Activated T-helper 17 cell treated with anti-CD3 and anti-CD28 coated beads, Interleukin-2, amount 50 U/mL, for 72 hours (primary cell): ENCODE measurements at places on chromosomes 3 and 15.

- no peak for ATAC-seq
Measured at GRCh38 chr15:51080286-51080685, 14.4 kb downstream of the TNFAIP8L3 start.

DNA sequence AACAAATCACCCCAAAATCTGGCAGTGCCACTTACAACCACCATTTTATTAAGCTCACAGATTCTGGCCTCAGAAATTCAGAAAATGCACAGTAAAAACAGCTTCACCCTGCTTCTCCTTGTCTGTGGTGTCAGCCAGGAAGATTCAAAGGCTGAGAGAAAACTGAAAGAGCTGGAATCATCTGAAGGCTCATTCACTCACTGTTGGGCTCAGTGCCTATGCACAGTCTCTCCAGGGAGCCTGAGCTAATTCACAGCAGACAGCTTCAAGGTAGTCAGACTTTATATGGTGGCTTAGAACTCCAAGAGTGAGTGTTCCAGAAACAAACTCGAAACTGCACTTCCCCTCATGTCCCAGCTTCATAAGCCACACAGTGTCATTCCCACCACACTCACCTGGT is 16.5 kb upstream of the PLOD2 start:
- no peak for ATAC-seq

- no peak for ATAC-seq
Measured at GRCh38 chr3:19220311-19220710, 72.0 kb downstream of the KCNH8 start.

DNA sequence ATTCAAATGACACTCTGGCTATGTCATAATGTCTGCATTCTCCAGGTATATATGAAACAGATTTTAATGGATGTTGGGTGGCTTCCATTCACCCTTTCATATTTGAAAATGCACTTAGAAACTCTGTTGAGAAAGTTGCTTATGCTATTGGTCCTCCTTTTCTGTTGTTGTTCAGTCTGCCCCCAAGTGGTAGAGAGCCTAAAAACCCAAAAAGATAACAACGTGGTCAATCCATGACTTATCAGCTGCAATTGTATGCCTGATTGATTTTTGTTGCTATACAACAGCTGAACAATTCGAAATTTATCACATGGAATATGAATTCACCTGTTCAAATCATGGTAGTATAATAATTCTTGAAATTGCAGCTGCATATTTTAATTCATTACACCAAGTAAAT is 279.8 kb downstream of the ROBO2 start:
- ATAC-seq: no peak

- ATAC-seq: no peak
Measured at GRCh38 chr3:129442947-129443346, 2.9 kb downstream of the IFT122 start.

- no peak for ATAC-seq
Measured at GRCh38 chr3:47605652-47606051, 27.0 kb upstream of the CSPG5 start.

GRCh38 chr15:71444032-71444810 is 328.9 kb downstream of the THSD4 start:
- no peak for ATAC-seq

GRCh38 chr15:70142322-70143191 is 44.8 kb upstream of the TLE3 start:
- ATAC-seq: peak; percentile 85

DNA sequence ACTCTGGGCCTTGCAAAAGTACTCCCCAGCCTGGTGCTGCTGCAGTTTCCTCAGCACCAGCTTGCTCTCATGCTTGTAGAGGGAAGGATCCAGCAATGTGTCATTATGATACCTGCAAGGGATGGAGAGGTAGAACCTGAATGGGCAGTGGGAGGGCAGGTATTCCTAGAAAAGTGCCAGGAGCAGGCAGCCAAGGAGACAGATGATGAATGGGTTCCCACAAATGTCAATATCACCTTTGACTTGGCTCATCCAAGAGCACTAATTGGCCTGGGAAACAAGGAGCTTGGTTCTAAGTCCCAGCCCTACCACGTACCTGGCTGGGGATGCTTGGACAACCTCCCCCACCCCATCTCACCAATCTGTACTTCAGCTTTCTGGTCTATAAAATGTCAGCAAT is 9.4 kb downstream of the CILP start:
- no peak for ATAC-seq
